ENCODE measurements at places on chromosomes 12 and 14.

GRCh38 chr12:122545855-122546254, 18.8 kb downstream of the KNTC1 start:
- DNase-seq: no peak

DNA sequence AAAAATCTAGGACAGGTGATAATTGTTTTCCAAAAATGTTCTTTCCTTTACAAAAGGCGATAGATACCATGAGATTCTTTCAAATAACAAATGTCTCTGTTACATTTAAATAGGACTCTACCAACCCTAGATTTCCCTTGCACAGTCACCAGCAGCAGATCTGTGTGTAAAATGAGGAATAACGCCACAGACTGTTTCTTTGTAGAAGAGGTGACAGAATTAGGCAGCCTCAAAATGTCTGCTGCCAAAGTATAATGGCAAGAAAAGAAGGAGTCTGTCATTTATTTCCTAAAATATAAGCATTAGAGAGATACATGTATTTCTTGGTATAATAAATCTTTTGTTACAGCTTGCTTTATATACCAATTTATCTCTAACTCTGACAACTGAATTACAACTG, 8.5 kb upstream of the SRGAP1 start:
- no peak for DNase-seq

DNA sequence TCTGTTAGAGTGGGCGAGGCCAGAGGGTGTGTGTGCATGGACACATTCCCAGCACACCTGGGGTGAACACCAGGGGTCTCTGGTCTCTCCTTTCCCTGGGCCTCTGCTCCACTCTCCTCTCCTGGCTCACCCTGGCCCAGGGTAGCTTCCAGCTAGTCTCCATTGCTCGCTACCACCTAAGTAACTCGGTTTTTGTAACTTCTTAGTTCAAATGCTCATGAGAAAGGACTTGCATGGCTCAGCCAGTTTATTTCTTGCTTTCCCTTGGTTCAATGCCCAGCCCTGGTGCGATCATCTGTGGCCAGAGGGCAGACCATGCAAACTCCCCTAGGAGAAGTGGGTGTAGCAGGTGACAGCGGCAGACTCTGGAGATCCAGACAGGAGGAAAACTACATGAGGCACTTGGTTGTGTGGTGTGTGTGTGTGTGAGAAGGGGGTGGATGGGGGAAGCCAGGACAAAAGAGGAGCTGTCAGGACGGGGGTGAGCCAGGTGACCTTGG, 8.9 kb upstream of the ACVR1B start:
- DNase-seq: no peak

GRCh38 chr14:26173581-26174110, 424.2 kb downstream of the NOVA1 start:
- DNase-seq: no peak

- no peak for DNase-seq
Measured at GRCh38 chr12:93773122-93773871, 96.1 kb downstream of the CRADD start.
